Ureter (tissue), 1 donor: ENCODE measurements at places on chromosomes 11 and 22. TPM values are rescaled to one million over a fixed set of nuclear protein-coding genes. Genes with fewer than 3 reads are reported as not detected.

The PKNOX2 gene
- total RNA-seq: 7.3 TPM

The PRR5L gene
- total RNA-seq: 32.9 TPM

The RHOG gene
- 40.8 TPM for total RNA-seq

The DCDC1 gene
- 1.6 TPM for total RNA-seq

The NPTXR gene
- 27.0 TPM for total RNA-seq

The PANX3 gene
- not detected for total RNA-seq

The GGTLC3 gene
- total RNA-seq: 0.57 TPM

The CERK gene
- 13.0 TPM for total RNA-seq

The APOBEC3B gene
- total RNA-seq: 1.5 TPM

The C11orf42 gene
- not detected for total RNA-seq

The CDC45 gene
- total RNA-seq: 1.1 TPM

The CRYBB3 gene
- total RNA-seq: not detected

The F2 gene
- total RNA-seq: not detected

The TSGA10IP gene
- 0.68 TPM for total RNA-seq

The TP53I11 gene
- 67.7 TPM for total RNA-seq

The PTPRCAP gene
- total RNA-seq: 6.4 TPM
